ENCODE measurements at places on chromosomes 13 and 19.

GRCh38 chr19:43768273-43769050, 12.3 kb downstream of the KCNN4 start:
- DNase-seq = no peak

DNA sequence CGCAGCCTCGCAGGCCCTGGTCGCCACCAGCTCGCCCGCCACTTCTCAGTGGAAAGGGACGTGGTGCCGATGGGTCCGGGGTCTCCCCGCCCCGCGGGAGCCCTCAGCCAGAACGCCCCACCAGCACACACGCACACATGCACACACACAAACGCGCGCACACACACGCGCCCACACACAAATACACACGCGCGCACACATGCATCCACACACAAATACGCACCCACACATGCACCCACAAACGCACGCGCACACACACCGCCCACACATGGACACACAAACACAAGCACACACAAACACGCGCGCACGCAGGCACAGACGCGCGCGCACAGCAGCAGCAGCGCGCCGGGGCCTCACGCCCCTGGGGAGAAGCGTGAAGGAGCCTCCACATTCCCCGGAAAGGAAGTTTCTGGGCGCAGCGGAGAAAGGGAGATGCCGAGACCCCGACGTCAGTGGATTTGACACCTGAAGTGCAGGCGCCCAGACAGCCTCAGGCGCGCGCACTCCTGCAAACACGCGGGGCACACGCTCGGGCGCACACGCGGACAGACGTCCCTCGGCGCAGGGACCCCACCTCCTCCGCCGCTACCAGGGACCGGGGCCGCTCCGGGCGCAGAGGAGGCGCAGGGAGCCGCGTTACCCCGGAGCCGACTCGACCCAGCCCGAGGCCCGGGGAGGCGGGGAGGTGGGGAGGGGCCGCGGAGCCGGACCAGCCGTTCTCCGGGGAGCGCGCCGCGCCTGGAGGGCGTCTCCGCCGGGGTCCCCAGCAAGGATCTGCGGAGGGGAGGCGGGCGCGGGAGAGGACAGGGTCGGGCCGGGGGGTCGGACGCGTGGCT, 622 bp downstream of the RASA3 start:
- peak; percentile 40 for DNase-seq

DNA sequence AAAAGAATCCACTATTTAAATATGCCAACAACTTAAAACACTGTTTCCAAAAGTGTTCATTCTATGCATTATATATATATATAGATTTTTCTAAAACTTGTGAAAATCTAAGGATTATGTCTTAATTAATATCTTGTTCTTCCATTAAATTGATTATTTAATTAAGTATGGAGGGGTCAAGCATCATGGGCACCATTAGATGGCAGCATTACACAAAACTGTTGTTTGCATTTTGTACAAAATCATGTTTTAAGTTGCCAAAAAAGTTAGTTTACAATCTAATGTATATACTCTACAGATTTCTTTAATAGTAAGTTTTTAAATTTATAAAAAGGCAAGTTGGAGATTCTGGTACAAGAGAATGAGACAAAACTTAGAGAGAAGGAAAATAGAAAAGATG, 213.2 kb upstream of the EDNRB start:
- no peak for DNase-seq

DNA sequence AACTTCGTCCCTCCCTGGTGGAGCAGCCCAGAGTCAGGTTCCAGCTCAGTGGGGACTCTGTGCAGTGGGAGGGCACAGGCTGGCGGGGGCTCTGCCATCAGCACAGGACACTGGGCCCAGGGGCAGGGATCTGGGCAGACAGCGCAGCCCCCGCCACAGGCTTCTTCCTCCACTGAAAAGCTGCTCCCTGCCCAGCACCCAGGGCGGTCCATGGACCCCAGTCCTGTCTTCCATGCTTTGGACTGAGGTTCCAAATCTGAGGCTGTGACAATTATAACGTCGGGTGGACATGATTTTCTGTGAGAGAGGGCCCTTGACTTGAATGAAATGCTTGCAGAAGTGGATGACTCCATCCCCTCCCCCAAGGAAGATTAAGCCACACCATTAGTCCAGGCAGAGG, 21.2 kb upstream of the NCCRP1 start:
- DNase-seq = no peak

GRCh38 chr13:42681326-42682100, 99.9 kb upstream of the FAM216B start:
- DNase-seq = no peak

- peak; percentile 25 for DNase-seq
Measured at GRCh38 chr13:42574011-42574410, at the start of gene TNFSF11. Gene TNFSF11 (plus strand): TSS chr13:42574152. CDS start chr13:42574304, 152 bp downstream.

DNA sequence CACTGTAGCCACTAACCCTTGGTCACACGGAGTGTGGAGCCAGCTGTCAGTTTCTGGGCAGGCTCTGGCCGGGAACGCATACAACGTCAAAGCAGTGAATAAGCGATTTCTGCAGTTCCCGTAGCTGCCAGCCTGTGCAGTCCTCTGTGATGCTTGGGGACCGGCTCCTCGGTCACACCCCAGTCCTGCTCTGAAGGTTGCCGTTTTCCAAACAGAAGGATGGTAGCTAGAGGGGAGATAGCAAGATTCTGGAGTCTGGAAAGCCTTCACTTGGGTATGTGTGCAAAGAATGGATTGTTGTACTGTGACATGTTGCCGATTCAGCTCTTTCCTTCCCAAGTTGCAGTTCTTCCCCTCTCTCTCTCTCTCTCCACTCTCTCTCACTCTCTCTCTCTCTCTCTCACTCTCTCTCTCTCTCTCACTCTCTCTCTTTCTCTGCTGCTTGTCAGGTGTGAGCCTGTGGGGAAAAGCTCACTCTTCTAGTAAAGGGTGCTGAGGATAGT, 38.7 kb upstream of the C1QTNF9 start:
- peak; percentile 46 for DNase-seq

- peak; percentile 58 for DNase-seq
Measured at GRCh38 chr13:20475927-20476691, 49.5 kb downstream of the CRYL1 start.

DNA sequence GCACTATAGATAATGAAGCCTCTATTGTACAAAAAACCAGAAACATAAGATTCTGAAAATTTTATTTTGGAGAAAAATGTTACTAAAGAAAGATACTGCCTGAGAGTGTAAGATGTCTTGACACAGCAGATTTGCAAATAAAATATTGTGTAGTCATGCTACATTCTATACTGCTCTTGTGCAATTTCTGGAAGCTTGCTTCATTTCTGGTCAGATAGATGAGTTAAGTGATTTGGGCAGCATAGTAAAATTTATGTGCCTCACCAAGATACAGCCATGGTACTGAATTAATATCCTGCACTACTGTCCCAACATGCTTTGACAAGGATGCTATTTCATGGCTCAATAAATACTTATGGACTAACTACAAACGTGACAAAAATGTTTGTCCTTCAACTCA, 55.1 kb upstream of the STARD13 start:
- DNase-seq = no peak

DNA sequence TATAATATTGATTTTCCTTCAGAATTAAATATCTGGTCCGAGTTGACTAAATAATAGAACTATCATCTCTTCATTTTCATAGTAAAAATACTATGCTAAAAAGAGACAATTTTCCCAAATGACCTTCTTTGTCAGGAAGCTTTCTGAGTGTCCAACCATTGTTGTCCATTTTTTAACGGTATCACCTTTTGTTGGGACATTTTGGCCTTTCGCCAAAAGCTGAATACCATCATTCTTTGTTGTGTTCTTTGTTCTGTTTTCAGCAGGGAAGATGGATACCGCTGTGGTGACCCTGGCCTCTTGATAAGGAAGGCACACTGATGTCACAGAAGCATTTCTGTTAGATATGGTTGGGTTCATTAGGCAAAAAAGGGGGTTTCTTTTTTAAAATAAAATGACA, 654.4 kb upstream of the GPC6 start:
- no peak for DNase-seq

DNA sequence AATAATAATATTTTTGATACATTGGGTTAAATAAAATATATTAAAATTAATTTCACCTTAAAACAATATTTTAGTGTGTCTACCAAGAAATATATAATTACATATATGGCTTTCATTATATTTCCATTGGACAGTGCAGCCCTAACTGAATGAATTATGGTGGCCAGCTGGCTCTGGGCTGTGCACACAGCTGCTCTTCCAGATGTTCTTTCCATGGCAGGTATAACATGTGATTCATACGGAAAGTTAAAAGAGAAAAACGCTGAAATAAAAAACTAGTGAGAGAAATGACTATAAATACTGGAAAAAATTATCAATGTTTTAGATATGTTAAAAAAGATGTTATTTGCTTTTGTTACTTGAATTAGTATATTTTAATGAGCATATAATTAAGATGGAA, 216.3 kb downstream of the RGCC start:
- no peak for DNase-seq

DNA sequence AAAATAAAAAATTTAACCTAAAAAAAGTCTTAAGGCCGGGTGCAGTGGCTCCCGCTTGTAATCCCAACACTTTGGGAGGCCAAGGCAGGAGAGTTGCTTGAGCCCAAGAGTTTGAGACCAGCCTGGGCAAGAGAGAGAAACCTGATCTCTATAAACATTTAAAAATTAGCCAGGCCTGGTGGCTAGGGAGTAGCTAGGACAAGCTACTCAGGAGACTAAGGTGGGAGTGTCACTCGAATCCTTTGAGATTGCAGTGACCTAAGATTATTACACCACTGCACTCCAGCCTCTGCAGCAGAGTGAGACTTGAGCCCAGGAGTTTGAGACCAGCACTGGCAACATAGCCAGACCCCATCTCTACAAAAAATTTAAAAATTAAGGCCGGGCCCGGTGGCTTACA, 1.1 kb downstream of the CCDC97 start:
- DNase-seq = no peak

- no peak for DNase-seq
Measured at GRCh38 chr13:50589651-50590054, 253.8 kb downstream of the DLEU7 start.

- no peak for DNase-seq
Measured at GRCh38 chr13:114099191-114099590, 33.2 kb downstream of the RASA3 start.

GRCh38 chr13:80314711-80315653, 25.9 kb downstream of the SPRY2 start:
- no peak for DNase-seq

DNA sequence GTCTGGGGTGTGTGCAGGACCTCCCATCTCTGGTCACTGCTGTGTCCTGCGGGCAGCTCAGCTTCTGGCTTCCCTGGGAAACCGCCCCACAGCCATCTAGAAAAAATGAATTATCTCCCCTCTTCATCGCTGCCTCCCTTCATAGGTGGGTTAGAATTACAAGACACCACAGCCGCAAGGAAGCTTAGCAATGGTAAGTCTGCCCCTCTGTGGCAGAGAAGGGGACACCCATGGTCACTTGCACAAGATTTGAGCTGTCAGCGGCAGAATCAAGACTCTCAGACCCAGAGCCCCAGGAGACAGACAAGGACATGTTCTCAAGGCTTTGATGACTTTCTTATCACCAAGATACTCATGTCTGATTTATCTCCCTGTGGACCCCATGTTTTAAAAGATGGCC, 110.8 kb upstream of the PABPC3 start:
- DNase-seq = no peak

DNA sequence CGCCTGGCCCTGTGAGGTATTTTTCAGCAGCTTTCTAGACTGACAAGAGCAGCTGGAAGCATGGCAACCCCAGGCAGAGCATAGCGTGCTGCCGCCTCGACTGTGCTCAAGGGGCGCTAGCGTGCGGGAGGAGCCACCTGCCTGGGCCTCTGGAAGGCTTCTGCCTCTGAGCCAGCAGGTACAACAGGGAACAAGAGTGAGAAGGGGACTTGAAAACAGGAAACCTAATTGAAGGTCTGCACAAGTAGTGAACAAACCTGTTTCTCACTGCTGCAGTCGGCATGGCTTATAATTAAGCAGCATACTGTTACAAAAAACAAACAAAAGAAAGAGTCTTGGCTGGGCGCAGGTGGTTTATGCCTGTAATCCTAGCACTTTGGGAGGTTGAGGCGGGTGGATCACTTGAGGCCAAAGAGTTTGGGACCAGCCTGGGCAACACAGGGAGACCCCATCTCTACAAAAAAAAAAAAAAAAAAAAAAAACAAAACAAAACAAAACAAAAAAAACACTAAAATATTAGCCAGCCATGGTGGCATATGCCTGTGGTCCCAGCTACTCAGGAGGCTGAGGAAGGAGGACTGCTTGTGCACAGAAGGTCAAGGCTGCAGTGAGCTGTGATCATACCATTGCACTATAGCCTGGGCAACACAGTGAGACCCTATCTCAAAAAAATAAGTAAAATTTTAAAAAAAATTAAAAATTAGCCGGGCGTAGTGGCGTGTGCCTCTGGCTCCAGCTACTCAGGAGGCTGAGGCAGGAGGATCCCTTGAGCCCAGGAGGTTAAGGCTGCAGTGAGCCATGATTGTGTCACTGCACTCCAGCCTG, 12.6 kb upstream of the GARRE1 start:
- no peak for DNase-seq

DNA sequence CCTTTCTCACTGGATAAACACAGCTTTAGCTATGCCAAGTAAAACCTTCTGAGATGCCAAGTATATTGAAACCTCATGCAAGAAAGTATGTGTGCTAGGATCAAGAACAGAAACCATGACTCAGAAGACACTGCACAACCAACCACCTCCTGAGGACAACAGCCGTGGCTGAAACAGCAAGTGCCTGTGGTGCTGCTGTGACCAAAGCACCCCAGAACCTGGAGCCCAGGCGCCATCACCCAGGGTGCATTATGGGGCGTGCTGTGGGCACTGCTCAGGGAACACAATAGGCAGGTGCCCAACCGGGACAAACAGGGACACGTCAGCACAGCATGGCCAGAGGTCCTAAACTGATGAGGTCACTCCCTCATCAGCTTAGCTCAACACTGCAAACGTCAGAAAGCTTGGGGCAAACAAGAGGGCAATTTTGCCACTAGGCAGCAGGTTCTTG, 101.3 kb upstream of the SLC15A1 start:
- peak; percentile 40 for DNase-seq

GRCh38 chr13:113216254-113217048, 7.0 kb downstream of the CUL4A start:
- no peak for DNase-seq

DNA sequence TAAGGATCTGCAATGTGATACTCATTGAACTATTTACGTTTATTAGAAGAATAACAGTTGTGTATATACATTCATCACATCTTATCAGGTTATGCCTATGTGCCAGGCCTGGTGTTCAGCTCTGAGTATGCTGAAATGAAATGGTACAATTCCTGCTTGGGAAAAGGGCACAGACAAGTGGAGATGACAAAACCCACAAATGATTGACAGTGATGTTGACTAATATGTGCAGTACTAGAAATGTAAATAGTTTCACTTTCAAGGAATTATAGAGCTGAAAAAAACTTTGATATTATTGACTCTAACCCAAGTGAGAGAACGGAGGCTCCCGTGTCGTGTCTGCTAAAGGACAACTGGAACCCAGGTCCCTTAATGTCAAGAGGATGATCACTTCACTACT, 386.8 kb upstream of the DACH1 start:
- DNase-seq = no peak

- no peak for DNase-seq
Measured at GRCh38 chr13:78029901-78030300, 111.3 kb upstream of the EDNRB start.

GRCh38 chr19:42088471-42089190, 12.7 kb downstream of the ZNF574 start:
- DNase-seq = no peak

- no peak for DNase-seq
Measured at GRCh38 chr19:54949412-54949811, 2.1 kb upstream of the NLRP7 start.

- no peak for DNase-seq
Measured at GRCh38 chr13:55669051-55669450, 1471.7 kb upstream of the PRR20A start.

- no peak for DNase-seq
Measured at GRCh38 chr19:10780368-10780767, 55.6 kb downstream of the TMED1 start.

Measured in stimulated activated CD4-positive, alpha-beta T cell treated with anti-CD3 and anti-CD28 coated beads, Interleukin-4, amount 100 ng/mL, for 1 hour (primary cell).